Mesenchymal stem cell (in vitro differentiated cells and primary cell): ENCODE measurements at places on chromosomes 6 and 20.

- H3K27me3 ChIP-seq, result no peaks in the 10 kb centered on the region
- no peak overlapping the region for H3K4me3 ChIP-seq
- no peak for DNase-seq
- H3K4me1 ChIP-seq, result peaks cover 5% of the 10 kb centered on the region
- H3K27ac ChIP-seq, result no peak overlapping the region
Measured at GRCh38 chr6:2213086-2213485, 32.3 kb downstream of the GMDS start.

- peak; percentile 57 for DNase-seq
- peak overlapping the region; percentile 96 for H3K4me3 ChIP-seq
- H3K4me1 ChIP-seq, result peaks cover 11% of the 10 kb centered on the region
- H3K27ac ChIP-seq, result no peak overlapping the region
Measured at GRCh38 chr6:4777394-4777935, 1.3 kb downstream of the CDYL start.

DNA sequence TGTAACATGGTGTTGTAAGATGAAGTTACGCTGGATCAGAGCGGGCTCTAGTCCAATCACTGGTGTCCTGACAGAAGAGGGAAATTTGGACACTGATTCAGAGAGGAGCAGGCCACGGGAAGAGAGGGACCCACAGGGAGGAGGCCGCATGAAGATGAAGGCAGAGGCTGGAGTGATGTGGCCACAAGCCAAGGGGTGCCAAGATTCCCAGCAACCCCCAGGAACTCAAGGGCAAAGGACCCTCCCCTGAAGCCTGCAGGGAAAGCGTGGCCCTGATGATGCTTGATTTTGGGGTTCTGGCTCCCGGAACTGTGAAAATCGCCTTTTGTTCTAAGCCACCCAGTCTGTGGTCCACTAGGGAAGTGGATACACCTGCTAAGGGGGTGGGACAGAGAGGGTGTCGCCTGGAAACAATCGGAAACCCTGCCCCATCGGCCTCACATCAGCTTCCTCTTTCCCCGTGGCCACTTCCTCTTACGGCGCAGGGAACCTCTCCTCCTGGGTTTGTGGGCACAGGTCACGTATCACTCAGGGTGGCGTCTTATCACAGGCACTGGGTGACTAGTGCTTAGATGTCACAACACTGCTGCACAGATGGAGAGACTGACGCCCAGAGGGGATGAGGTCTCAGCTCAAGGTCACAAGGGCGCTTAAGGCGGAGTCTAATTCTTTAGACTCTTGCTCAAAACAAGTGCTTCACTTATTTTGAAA lies 58.0 kb downstream of the SULF2 start:
- H3K27me3 ChIP-seq, result peaks cover 21% of the 10 kb centered on the region
- no peak for DNase-seq
- peaks cover 6% of the 10 kb centered on the region for H3K4me1 ChIP-seq
- H3K36me3 ChIP-seq, result no peaks in the 10 kb centered on the region
- H3K4me3 ChIP-seq, result no peak overlapping the region

- no peak overlapping the region for H3K4me3 ChIP-seq
- H3K36me3 ChIP-seq, result peaks cover 14% of the 10 kb centered on the region
- H3K27me3 ChIP-seq, result no peaks in the 10 kb centered on the region
- no peak for DNase-seq
Measured at GRCh38 chr20:48683467-48684175, 144.2 kb downstream of the PREX1 start.

DNA sequence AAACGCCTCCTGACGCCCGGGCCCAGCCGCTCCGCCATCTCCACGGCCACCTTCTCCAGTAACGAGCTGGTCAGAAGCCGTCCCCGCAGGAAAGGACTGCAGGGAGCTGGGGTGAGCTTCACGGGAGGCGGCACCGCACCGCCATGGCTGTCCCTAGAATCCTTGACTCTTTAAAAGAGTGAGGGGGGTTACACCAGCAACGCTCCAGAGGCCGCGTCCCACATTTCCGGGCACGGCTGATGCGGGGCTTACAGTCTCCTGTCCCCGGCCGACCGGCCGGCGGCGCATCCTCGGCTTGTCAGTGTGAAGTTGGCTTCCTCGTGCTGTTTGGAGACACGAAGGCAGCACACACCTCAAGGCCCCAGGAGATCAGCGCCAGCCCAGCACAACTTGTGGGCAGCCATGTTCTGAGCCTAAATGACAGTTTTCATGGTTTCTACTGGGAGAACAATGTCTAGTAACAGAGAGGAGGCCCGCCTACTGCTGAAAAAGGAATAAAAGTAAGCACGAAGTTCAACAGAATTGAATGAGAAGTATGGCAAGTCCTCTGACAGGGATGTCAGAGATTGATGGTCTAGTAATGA lies 30.4 kb downstream of the SLC2A4RG start:
- no peak overlapping the region for H3K27ac ChIP-seq
- DNase-seq, result no peak
- H3K36me3 ChIP-seq, result no peaks in the 10 kb centered on the region
- H3K27me3 ChIP-seq, result peaks cover 28% of the 10 kb centered on the region
- H3K4me1 ChIP-seq, result peaks cover 10% of the 10 kb centered on the region

- H3K4me1 ChIP-seq, result peaks cover 2% of the 10 kb centered on the region
- H3K36me3 ChIP-seq, result peaks cover 3% of the 10 kb centered on the region
Measured at GRCh38 chr20:38044685-38045084, 11.1 kb downstream of the RPRD1B start.

DNA sequence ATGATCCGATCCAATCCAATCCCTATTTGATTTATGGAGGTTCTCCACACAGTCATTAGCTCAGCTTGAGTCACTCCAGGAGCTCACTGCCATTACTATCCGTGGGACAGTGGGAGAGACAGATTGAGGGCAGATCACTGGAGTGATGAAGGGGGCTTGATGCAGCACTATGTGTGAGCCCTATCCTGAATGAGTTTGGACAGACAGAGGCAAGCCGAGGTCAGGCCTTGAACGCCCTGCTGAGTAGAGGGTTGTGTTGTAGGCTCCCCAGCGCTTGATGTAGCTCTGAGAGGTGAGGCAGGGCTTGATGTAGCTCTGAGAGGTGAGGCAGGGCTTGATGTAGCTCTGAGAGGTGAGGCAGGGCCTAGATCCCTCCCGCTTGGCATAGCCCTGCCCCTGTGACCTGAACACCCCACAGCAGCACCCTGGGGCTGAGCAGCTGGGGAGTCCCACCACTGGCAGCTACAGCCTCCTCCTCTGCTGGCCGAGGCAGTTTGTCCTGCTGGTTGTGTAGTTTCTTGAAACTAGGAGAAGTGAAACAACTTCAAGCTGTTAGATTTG lies 58.7 kb downstream of the ZFAND3 start:
- no peak overlapping the region for H3K27ac ChIP-seq
- no peak overlapping the region for H3K4me3 ChIP-seq
- no peaks in the 10 kb centered on the region for H3K36me3 ChIP-seq

GRCh38 chr6:16592223-16592911 lies 168.9 kb downstream of the ATXN1 start:
- no peaks in the 10 kb centered on the region for H3K27me3 ChIP-seq
- DNase-seq, result no peak
- H3K4me3 ChIP-seq, result no peak overlapping the region
- peaks cover 6% of the 10 kb centered on the region for H3K4me1 ChIP-seq
- no peak overlapping the region for H3K27ac ChIP-seq

- H3K27ac ChIP-seq, result no peak overlapping the region
- no peak overlapping the region for H3K4me3 ChIP-seq
- no peaks in the 10 kb centered on the region for H3K36me3 ChIP-seq
- no peaks in the 10 kb centered on the region for H3K4me1 ChIP-seq
- peaks cover 42% of the 10 kb centered on the region for H3K27me3 ChIP-seq
- DNase-seq, result no peak
Measured at GRCh38 chr6:52141596-52141995, 44.6 kb upstream of the IL17A start.

DNA sequence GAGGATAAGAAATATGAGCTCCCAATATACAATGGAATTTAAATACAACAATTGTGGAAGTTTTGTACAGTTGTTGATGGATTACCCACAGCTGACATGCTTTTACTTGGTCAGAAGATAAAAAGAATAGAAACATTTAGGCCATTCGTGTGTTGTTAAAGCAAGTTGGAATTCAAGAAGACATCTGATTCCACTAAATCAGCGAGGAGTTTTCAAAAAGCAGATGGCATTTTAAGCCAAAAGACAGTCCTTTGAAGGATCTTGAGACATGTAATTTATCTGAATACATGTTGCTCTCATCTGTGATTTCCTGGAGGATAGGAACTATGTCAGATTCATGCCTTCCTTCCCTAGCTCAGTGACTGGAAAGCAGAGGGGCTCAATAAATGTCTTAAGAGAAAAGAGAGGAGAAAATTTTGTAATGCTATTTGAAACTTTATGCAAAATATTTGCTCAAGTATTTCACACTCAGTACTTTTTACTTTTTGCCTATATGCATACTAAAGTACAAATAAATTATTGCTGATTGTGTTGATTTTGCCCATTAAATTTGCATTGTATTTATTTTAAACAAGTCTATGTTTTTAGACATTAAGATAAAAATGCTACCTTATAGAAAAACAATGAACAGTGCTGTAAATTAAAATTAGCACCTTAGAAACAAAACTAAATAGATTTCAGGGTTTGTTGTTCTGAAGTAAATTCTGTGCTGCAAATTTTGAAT lies 733.8 kb upstream of the FLRT3 start:
- H3K27ac ChIP-seq, result no peak overlapping the region
- H3K4me3 ChIP-seq, result no peak overlapping the region
- H3K36me3 ChIP-seq, result no peaks in the 10 kb centered on the region
- no peak for DNase-seq

- no peaks in the 10 kb centered on the region for H3K4me1 ChIP-seq
- no peaks in the 10 kb centered on the region for H3K36me3 ChIP-seq
- no peaks in the 10 kb centered on the region for H3K27me3 ChIP-seq
- H3K4me3 ChIP-seq, result no peak overlapping the region
Measured at GRCh38 chr6:45098256-45098655, 229.9 kb upstream of the RUNX2 start.

GRCh38 chr6:70210462-70210861 lies 92.4 kb downstream of the COL9A1 start:
- H3K4me1 ChIP-seq, result no peaks in the 10 kb centered on the region
- DNase-seq, result peak; percentile 10
- no peak overlapping the region for H3K27ac ChIP-seq
- no peak overlapping the region for H3K4me3 ChIP-seq

DNA sequence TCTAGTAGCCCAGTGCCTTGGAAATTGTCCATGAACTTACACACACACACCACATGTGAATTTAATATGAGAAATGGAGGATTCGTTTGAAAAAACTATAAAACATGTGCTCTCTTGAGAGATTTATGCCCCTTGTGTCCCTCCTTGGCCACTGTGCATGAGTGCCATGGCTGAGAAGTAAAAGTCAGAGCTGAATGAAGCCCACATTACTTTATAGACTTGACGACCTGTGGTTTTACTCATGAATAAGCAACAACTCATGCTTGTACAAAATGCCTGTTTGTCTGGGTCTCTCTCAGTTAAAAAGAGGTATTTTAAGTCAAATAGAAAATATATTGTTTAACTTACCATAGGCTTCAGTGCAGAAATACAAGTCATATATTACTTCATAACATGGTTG lies 102.7 kb downstream of the KCNQ5 start:
- H3K27me3 ChIP-seq, result peaks cover 3% of the 10 kb centered on the region
- H3K4me1 ChIP-seq, result no peaks in the 10 kb centered on the region
- H3K4me3 ChIP-seq, result no peak overlapping the region
- H3K36me3 ChIP-seq, result no peaks in the 10 kb centered on the region

- peaks cover 13% of the 10 kb centered on the region for H3K4me1 ChIP-seq
- H3K4me3 ChIP-seq, result no peak overlapping the region
- H3K27me3 ChIP-seq, result no peaks in the 10 kb centered on the region
Measured at GRCh38 chr6:34589140-34589539, 33.0 kb upstream of the SPDEF start.
